ENCODE measurements at places on chromosomes 13 and 19.

GRCh38 chr19:6010107-6010506, 32.2 kb upstream of the RANBP3 start:
- no peak for DNase-seq

- peak; percentile 37 for DNase-seq
These were observed 1.3 kb downstream of the BBC3 start for GRCh38 chr19:47229676-47230053.

- peak; percentile 35 for DNase-seq
These were observed 13.9 kb downstream of the APLP1 start for GRCh38 chr19:35882114-35882832.

DNA sequence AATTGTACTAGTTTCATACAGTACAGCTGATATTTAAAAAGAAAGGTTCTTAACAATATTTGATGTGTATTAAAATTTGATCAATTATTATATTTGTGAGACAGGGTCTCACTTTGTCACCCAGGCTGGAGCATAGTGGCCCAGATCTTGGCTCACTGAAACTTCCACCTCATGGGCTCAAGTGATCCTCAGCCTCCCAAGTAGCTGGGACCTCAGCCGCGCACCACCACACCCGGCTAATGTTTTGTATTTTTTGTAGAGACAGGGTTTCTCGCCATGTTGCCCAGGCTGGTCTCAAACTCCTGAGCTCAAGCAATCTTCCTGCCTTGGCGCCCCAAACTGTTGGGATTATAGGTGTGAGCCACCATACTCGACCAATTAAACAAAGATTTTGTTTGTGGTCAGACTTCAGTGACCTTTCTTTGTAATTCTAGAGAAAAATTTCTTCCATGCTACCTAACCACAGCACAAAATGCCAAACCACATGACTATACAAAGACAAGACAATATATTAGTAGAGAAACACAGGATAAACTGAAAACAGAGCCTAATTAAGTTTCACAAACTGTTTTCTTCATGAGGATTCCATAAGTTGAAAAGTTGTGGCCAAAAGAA, 59.6 kb downstream of the RBM26 start:
- no peak for DNase-seq

GRCh38 chr13:105278943-105279381, 1256.5 kb downstream of the EFNB2 start:
- DNase-seq = no peak

- DNase-seq = no peak
These were observed 67.3 kb upstream of the ITM2B start for GRCh38 chr13:48165727-48166126.

DNA sequence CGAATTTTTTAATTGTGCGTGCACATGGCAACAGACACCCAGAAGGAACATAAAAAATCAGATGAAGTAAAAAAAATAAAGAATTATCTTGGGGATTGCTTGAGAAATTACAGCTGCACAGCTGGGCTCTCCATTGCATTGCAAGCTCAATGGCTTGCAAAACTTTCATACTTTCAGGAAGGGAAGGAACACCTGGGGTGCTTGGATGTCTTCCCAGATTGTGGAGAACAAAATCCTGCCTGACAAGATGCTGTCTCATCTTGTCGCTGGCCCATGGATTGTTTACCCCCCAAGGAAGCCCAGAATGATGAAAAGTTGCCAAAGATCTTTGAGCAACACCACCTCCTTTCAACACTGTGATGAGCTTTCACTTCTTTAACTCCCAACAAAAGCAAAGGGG, 11.0 kb upstream of the CASP14 start:
- DNase-seq = no peak

GRCh38 chr13:53123536-53123935, 94.9 kb downstream of the OLFM4 start:
- DNase-seq = no peak

GRCh38 chr13:78868991-78869390, 210.0 kb upstream of the OBI1 start:
- no peak for DNase-seq

DNA sequence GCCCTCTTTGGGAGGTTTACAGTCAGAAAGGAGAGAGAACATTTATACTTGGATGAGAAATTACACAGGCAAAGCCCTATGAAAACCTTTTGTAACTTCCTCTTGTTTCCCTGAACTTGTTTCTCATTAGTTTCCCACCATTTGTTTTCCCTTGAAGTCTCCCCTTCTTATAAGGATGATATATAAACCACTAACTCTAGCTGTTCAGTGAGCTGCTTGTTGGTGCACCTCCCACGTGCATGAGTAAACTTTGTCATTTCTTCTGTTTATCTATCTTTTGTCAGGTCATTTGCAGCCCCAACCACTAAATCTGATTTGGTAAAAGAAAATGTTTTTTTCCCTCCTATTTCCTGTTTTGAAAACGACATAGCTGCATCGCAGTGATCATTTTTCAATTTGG, 919.9 kb downstream of the SLITRK1 start:
- DNase-seq = no peak

DNA sequence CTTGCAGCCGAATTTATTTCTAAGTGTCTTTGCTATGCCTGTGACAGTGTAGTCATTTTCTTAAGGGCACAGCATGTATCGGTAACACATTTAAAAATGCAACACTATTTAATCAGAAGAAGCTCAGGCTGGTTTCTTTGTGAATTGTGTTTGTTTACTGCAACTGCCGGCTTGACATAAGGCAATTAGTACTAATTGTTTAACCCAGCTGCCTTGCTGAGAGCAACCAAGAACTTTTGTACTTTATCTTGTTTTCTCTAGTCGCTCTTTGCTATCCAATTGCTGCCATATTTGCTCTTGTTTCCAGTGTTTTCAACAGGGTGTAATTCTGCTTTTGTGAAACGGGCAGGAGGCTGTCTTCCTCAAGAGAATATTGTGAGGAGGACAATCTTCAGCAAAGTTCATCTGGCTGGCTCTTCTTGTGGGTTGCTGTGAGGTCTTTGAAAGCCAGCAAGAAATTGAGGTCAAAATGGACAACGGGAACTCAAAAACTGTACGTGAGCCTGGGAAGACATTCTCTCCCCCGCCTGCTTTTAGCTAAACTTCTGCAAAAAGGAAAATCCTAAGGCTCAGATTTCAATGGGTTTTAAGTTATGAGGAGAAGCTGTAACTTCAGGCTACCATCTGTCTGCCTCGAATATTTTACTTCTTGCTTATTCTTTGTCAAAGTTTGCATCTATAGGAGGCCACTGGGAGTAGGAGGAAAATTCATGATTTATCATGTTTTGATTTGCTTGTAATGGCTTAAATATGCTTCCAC, 75.8 kb upstream of the TSHZ3 start:
- no peak for DNase-seq

DNA sequence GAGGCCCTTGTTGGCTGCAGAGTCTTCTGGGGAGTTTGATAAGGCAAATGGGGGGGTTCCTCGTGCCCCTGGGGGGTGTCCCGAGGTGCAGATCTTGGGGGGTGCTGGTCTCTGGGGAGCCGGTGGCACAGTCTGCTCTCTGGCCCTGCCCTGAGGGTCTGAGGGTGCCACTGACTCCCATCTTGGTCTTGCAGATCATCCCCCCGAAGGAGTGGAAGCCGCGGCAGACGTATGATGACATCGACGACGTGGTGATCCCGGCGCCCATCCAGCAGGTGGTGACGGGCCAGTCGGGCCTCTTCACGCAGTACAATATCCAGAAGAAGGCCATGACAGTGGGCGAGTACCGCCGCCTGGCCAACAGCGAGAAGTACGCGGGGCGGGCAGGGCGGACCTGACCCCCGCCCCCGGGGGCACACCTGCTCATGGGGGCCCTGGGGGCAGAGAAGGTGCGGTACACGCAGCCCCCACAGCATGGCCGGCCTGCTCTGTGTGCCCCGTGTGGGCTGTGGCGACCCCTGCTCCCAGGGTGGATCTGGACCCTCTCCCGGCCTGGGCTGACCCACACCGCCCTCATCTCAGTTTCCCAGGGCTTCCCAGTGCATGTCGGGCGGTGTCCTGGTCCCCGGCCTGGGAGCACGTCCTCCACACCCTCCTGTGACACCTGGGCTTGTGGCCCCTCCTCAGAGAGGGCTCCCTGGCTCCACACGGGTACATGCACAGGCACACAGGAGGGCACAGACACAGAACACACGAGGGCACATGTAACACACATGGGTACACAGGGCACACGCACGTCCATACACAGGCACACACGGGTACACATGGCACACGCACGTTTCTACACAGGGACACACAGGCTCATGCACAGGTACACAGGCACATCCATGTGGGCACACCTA, 71.0 kb downstream of the KDM4B start:
- no peak for DNase-seq

GRCh38 chr19:19366434-19367396, 38.8 kb upstream of the GATAD2A start:
- peak; percentile 86 for DNase-seq

GRCh38 chr13:113900646-113901045, 36.8 kb upstream of the GAS6 start:
- DNase-seq = no peak

DNA sequence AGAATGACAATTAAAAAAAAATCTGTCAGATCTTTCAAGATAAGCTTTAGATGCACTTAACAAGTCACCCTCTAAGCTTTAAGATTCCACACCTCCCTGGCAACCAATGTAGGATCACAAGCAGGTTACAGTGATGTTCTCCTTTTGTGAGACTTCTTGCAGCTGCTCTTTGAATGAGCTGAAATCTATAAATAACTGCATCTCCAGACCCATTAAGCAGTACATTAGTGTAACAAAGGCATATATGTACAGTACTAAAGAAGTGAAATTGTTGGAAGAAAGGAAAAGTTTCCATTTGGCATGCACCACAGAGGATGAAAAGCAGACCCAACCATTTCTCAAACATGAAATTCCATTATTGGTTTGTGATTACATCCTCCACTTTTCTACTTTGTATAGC, 364.7 kb downstream of the ENOX1 start:
- DNase-seq = no peak

DNA sequence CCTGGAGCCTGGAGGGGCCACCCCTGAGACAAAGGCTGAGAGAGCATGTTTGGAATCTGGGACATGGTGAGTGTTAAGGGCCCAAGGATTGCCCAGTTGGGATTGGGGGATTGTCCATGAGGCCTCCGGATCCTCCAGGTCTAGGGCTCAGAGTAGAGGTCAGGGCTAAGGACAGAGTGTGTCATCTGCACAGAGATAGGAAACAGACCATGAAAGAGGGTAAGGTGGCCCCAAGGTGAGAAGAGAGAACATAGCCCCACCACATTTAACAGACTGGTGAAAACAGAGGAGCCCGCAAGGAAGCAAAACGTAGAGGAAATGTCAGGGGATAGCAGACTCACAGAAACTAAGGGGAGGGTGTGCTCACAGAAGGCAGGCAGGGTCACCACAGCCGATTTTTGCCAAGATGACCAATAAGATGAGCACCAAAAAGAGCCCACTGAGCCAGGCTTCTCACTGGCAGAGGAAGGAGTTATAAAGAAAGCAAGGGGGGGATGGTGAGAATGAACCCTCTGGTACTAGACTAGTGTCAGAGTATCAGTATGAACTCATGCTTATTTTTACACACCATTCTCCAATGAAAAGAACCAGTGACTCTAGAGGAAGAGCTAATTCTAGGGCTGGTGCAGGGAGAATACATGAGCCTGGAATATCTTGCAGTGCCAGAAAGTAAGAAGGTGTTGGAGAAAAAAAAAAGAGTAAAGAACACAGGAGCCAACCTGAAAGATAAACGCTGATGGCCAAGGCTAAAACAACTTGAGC, 17.5 kb downstream of the DYRK1B start:
- no peak for DNase-seq

DNA sequence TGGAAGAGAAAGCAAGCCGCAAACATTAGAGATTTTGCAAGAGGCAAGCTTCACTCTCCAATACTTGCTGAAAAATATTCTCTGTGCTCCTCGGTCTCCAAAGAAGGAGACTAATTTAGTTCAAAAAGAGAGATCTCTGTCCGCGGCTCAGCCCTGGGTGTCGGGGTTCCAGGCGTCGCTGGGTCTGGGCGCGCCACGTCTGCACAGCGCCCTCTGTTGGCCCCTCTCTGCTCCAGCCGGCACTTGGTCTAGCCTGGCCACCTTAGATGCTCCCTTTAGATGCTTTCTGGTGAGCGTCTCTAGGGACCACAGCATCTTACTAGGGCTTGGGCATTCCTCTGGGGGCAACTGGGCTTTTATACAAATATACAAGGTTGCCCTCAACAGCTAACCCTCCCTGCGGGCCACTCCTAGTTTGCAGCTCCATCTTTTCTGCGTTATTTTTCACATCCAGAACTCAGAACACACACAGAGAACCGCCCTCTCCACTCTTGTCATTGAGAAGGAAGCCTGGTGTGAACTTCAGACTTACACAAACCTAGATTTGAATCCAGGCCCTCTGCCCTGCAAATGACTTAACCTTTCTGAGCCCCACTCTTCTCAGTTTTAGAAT, 78.3 kb downstream of the CYSLTR2 start:
- peak; percentile 80 for DNase-seq

- DNase-seq = no peak
These were observed 18.5 kb upstream of the LPAR6 start for GRCh38 chr13:48431431-48431830.

DNA sequence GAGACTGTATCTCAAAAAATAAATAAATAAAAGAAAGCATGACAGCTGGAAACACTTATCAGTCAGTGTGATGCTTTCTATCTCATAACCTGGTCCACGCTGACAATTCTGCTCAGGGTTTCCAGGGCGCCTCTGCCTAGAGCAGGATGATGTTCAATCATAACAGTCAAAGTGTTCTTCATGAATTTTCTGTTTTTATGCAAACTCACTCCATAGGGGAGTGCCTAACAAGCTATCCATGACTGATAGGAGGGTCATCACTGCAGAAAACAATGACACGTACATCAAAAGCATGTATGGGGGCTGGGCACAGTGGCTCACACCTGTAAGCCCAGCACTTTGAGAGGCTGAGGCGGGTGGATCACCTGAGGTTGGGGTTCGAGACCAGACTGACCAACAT, 41.4 kb upstream of the ZNF83 start:
- DNase-seq = no peak

DNA sequence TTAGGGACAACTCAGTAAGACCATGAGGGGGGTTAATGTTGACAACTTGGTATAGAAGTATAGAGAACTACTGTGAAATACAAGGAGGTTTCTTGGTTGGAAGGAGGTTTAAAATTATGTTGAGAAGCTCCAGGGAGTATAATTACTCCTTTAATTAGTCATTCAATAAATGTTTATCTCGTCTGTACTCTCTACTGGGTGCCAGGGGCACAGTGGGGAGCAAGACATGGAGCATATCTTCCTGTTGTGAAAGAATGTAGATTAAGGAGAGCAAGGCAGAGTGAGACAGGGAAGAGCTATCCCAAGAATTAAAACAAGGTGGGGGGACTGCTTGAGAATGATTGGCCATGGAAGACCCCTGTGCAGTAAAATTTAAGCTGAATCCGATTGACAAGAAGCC, 33.7 kb upstream of the TDRD3 start:
- no peak for DNase-seq

- no peak for DNase-seq
These were observed 7.3 kb upstream of the SLC7A9 start for GRCh38 chr19:32876919-32877285.

- DNase-seq = no peak
These were observed 14.7 kb downstream of the CCDC169 start for GRCh38 chr13:36282821-36283432.

All from activated CD4-positive, alpha-beta T cell treated with anti-CD3 and anti-CD28 coated beads for 36 hours (primary cell).